ENCODE measurements at places on chromosomes 2 and 18.

DNA sequence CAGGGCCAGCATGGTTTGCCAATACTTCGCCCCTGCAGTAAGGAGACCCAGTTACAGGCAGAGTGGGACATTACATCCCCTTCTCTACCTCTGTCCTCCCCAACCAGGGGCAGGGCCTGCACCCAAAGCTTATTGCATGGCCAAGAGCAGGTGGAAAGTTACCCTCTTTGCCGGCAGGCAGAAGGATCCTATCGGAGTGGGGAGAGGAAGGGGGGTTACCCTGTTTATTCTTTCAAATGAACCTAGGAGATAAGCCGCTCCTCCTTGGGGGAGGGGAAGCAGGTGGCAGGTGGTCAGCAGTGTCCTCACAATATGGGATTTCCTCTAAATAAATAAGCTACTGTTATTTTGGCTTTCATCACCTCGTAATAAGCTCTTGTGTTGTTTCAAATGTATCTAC lies 53.9 kb downstream of the SPATS2L start:
- no peak for DNase-seq

- DNase-seq: no peak
Observed at GRCh38 chr2:197307236-197307932, 3.2 kb downstream of the ANKRD44 start.

- no peak for DNase-seq
Observed at GRCh38 chr2:176682278-176682677, 413.0 kb downstream of the MTX2 start.

- no peak for DNase-seq
Observed at GRCh38 chr2:37080266-37080665, 3.9 kb downstream of the HEATR5B start.

DNA sequence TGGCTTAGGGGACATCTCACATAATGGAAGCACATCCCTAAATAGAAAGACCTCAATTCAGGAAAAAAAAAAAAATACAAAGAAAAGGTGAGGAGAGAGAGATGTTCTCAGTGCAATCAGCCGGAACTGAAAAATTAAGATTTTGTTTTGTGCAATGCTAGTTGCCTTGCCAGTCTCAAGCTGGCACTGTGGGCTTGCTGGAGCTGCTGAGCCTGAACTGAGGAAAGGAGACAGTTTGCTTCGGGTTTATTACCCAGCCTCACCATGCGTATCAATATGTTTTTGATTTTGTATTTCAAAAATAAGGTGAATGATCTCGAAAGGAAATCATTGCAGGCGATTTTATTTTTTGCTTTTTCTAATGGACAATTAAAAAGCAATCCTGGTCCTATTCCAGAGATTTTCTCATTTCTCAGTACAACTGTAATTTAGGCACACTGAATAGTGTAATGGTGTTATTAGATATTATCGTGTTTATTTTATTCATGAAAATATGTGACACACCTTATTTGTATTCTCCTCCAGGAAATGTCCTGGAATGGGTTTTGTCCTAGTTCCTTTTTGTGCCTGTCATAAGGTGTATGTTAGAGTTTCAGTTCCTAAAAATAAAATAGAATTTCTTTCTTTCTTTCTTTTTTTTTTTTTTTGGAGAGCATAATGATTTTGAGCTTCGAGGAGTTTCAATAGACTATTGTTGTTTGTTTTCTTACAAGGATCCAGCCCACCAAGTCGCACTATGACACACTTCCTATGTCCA lies 72.8 kb upstream of the ZEB2 start:
- no peak for DNase-seq

GRCh38 chr2:134155134-134155533 lies 98.7 kb upstream of the MGAT5 start:
- DNase-seq: no peak

DNA sequence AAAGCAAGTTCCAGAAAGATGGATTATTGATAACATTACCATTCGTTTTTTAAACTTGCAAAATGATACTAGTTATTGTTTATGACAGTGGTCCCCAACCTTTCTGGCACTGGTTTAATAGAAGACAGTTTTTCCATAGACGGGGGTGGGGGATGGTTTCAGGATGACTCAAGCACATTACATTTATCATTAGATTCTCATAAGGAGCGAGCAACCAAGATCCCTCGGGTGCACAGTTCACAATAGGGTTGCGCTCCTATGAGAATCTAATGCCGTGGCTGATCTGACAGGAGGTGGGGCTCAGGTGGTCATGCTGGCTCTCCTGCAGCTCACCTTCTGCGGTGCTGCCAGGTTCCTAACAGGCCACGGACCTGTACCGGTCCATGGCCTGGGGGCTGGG lies 86.2 kb downstream of the BCL2 start:
- DNase-seq: no peak

GRCh38 chr2:195356920-195357440 lies 300.0 kb upstream of the SLC39A10 start:
- DNase-seq: no peak

GRCh38 chr2:35468245-35468644 lies 887.3 kb upstream of the CRIM1 start:
- DNase-seq: no peak

- DNase-seq: no peak
Observed at GRCh38 chr2:38740851-38741731, 10.1 kb downstream of the SRSF7 start.

DNA sequence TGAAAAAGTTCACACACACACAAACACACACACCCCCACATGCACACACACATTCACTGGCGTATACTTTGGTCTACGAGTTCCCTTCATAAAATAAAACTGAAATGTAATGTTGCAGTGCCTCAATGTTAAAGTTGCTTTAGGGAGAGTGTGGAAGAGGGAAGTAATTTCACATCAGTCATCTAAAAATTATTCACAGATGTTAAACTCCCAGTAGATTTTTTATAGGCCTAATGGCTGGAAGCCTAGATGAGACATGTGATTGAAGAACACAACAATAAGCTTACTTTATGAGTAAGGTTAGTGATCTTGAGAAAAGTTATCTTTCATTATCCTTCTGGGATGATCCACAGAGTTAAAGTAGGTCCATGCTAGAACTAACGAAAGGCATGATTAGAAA lies 506.7 kb upstream of the CNTNAP5 start:
- no peak for DNase-seq

- no peak for DNase-seq
Observed at GRCh38 chr18:2968606-2969005, 44.3 kb downstream of the LPIN2 start.

GRCh38 chr2:88669482-88670214 lies 21.8 kb upstream of the RPIA start:
- no peak for DNase-seq

GRCh38 chr2:152309352-152310214 lies 25.4 kb upstream of the FMNL2 start:
- DNase-seq: no peak

- no peak for DNase-seq
Observed at GRCh38 chr2:22817197-22817596, 567.8 kb upstream of the KLHL29 start.

- DNase-seq: peak; percentile 11
Observed at GRCh38 chr2:145752091-145752806, 1232.3 kb upstream of the ZEB2 start.

DNA sequence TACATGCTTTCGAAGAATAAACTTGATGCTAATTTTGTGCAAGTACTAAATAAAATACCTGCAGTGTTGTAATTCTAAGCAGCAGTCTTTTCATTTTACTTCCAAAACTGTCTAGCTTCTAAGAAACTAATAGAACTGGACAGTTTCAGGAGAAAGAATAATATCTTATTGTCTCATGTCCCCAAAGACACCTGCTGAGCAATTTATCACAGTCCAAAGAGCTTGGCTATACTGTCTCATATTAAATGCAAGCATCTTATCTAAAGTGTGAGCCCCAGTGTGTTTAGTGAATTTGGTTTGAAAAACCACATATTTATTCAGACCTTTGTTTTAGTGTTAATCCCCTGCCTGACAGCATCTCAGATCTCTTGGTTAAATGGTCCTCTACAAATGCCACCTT lies 374.3 kb downstream of the TMX3 start:
- DNase-seq: no peak

DNA sequence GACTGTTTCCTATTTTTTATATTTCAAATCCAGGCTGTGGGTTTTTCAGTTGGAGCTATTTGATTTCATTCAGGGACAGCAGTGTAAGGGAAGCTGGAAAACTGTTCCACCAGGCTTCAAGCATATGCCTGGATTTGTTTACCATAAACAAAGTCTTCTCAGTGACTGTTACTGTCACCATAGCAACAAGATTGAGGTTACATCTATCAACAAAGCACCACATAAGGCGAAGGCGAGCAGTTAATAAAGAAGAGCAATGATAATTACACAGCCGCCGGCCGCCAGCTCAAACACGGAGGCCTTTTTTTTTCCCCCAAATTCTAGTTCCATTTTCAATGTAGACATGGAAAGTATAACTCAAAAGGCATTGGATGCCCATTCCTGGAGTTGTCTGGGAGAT lies 553.7 kb upstream of the SYT4 start:
- DNase-seq: peak; percentile 76

- DNase-seq: peak; percentile 99
Observed at GRCh38 chr2:32063310-32064020, at the start of gene SPAST. Gene SPAST, plus strand, starts transcription at chr2:32063556. Its CDS starts 276 bp downstream, at chr2:32063832.

DNA sequence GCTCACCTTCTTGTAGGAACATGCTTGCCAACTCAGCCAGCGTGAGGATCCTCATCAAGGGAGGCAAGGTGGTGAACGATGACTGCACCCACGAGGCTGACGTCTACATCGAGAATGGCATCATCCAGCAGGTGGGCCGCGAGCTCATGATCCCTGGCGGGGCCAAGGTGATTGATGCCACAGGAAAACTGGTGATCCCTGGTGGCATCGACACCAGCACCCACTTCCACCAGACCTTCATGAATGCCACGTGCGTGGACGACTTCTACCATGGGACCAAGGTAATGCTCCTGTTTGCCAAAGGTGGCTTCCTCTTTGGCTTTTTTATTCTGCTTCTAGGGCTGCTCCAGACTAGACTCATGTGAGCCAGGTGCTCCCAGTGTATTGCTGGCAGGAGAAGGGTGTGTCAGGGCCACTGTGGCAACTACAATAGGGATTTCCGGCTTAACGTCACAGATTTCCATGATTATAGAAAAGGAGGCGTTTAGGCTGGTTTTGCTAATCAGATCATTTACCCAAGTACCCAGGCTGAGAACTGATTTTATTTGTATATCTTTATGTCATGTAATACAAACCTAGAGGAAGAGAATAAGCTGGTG lies 50.6 kb downstream of the DPYSL5 start:
- DNase-seq: no peak

DNA sequence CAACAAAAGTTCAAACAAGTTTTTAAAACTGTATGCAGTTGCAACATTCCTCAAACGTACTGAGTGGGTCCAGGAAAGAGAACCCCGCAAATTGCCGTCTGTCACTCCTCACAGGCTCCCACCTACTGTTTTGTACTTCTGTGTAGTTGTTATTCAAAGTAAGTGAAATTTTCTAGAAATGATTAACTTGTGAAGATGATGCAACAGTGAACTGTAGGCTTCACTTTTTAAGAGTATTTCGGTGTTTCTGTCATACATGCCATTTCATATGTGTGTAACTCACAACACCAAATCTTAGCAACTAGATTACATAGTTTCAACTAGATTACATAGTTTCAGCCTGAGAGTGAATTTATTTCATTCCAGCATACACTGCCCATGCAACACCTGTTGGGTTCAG lies 226.0 kb upstream of the TANK start:
- no peak for DNase-seq

GRCh38 chr2:13193075-13193474 lies 476.3 kb downstream of the TRIB2 start:
- no peak for DNase-seq

DNA sequence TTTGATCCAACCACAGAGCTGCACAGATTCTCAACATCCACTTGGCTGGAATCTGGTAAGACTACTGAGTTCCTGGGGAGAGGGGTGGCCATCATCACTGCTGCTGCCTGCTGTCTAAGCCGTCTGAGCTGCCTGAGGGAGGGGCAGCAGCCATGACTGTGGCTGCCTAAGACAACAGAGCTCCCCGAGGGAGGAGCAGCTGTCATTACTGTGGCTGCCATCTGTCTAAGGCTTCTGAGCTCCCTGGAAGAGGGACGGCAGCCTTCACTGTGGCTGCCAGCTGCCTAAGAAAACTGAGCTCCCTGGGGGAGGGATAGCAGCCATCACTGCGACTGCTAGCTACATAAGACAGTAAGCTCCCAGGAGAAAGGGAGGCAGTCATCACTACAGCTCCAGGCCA lies 584.4 kb downstream of the NR4A2 start:
- DNase-seq: no peak

DNA sequence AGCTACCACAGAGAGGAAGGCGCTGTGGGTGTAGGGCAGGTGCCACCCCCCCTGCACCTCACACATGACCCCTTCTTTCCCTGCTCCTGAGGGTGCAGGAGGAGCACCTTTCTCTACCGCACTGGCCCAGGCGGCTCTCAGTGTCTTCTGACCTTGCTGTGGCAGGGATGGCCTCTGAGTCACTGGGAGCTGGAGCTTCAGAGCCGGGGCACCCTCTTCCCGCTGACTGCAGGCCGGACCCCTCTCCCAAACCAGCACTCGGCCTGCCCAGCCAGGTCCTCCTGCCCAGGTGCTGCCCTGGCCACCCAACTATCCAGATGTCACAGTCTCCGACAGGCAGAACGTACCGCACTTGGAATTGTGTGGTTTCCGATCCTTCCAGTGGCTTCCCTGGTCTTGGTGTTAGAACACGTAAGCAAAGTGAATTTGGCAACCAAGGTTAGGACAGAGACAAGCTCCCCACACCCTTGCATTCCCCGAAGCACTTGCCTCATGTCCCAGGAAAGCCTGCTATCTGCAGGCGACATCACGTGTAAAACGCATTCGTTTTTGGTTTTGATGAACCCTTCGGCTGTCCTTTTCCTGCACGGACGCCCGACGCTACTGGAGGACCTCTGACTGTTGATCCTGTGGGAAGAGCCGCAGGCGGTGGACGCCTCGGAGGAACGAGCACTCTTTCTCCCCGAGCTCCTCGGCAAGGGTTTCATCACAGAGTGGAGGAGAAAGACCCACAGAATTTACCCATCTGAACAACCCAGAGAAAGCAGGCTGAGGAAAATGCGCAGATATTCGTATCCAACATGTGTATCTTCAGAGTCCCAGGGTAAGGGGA lies 24.7 kb upstream of the KCNG2 start:
- no peak for DNase-seq

- DNase-seq: no peak
Observed at GRCh38 chr2:235924675-235925063, 243.5 kb downstream of the GBX2 start.

DNA sequence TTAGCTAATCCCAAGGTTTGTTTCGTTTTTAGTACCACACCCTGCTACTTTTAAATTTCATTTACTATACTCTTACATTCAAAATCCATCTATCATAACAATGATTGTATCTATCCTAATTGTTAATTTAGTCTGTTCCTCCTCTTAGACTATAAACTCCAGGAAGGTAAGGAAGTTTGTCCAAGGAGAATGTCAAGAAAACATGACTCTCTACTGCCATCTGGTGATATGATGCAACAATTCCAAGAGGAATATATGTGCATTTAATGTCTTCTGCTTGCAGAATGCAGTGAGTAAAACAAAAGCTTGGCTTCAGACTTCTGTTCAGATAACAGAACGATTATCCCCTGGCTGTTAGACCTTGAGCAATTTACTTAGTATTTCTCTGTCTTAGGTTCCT lies 1267.1 kb downstream of the LRP1B start:
- no peak for DNase-seq

All from NCI-H1417 treated with DMSO at 0.1 percent for 48 hours (cell line).